ENCODE measurements at places on chromosomes 5 and 9. TPM values are rescaled to one million over a fixed set of nuclear protein-coding genes. Genes with fewer than 3 reads are reported as not detected.

DNA sequence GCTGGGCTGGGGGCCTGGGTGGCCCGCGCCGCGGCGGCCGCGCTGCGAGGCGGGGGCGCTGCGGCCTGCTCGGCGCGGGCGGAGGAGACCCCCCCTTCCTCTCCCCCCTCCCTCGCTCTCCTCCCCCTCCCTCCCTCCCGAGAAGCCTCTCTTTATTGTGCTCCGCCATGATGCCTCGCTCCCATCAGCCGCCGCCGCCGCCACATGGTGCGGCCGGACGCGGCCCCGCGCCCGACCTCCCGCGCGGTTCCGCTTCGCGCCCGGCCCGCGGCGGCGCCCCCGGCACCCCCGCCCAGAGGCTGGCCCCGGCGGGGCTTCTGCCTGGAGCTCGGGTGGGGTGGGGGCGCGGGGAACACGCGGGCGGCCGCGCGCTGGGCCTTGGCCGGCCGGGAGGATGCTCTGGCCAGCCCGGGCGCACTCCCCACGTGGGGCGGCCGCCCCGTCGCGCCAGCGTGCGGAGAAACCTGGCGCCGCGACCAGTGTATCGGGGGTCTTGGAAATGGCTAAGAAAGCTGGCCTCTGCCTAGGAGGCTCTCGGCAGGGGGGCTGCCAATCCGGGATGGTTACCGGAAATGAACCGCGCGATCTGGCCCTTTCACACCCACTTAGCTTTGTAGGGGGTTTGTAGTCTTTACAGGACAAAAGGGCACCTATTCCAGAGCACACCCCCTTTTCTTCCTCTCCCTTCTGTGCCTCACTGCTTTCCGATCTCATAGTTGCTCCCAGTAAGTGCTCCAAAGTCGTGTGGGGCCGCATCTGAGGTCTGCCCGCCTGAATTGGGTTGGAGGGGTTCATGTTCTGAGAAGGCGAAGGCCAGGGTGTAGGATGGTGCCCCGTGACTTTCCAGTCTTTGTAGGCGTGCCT is 1.0 kb downstream of the SET start:
- peak; percentile 36 for DNase-seq

DNA sequence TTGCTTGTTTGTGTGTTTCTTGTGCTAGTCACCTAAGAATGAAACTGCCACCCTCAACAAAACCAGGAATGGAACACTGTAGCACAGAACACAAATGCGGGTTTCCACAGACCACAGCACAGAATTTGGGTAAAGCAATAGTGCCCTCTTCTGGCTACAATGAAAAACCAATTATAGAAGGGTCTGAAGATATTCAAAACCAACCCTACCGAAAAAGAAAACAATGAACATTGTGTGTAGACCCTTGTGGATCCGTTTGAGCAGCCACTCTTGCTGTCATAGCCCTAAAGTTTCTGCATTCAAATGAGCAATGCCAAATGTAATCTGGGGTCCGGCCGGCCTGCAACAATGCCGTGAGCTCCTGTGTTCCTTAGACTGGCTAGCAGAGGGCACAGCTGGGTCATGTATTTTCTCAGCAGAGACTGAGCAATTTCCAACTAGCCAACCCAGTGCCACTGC is 8.3 kb upstream of the ENC1 start:
- no peak for DNase-seq

- no peak for DNase-seq
Observed at GRCh38 chr5:80318212-80318611, 1.6 kb upstream of the SPZ1 start.

- DNase-seq, result no peak
Observed at GRCh38 chr5:41371738-41372137, 138.7 kb downstream of the PLCXD3 start.

- DNase-seq, result no peak
Observed at GRCh38 chr5:65815161-65815560, 93.2 kb downstream of the NLN start.

DNA sequence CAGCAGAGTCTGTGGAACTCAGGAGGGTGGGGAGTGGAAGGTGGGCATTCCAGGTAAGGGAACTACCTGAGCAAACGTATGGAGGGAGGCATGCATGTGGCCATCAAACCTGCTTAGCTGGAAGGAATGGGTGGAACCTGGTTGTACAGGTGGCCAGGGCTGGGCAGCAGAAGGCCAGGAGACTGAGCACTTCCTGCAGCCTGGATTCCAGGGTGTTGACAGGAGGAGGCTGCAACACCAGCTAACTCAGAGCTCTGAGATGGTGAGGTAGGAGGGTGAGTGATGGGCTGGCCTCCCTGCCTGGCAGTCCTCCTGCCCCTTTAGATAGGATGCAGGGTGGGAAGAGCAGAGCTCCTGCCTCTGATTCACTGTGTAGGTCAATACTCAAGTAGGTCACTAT is 92.5 kb upstream of the CPEB4 start:
- DNase-seq, result no peak

GRCh38 chr9:125556046-125556721 is 150.8 kb downstream of the MAPKAP1 start:
- DNase-seq, result no peak

DNA sequence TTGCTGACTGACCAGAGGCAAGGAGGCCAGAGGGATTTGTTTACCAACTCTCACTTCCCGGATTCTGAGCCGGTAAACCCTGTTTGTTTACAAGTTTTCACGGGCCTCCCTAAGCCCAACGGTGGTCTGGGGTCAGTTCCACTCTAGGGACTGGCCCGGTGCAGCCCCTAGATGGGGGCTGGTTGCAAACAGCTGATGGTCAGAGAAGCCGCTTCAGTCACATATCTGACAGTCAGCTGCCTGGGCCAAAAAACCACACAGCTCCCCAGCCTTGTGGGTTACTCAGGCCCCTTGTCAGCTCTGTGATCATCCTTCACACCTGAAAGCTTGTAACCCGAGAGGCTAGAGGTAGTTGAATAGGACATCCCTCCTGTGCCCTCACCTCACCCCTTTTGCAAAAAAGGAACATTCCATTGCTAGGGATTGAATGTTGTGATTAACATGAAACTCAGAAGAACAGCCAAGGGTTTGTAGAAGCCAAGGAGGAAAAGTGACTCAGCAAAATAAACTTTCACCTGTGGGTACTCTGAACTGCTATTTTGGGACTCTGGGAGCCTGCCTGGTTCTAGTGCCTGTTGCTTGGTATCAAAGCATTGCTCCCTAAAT is 40.4 kb downstream of the SAR1B start:
- peak; percentile 56 for DNase-seq

GRCh38 chr9:126584611-126585010 is 29.1 kb upstream of the LMX1B start:
- no peak for DNase-seq

- DNase-seq, result no peak
Observed at GRCh38 chr9:123983047-123983446, 28.5 kb upstream of the LHX2 start.

PCDH1 gene
- 105 TPM for total RNA-seq

ARL14EPL gene
- total RNA-seq, result not detected

COL23A1 gene
- total RNA-seq, result 15.0 TPM

Data from WTC11 (cell line).